ENCODE measurements at places on chromosomes 3 and 15.

GRCh38 chr3:47385007-47385406 is 4.2 kb downstream of the PTPN23 start:
- DNase-seq: no peak

DNA sequence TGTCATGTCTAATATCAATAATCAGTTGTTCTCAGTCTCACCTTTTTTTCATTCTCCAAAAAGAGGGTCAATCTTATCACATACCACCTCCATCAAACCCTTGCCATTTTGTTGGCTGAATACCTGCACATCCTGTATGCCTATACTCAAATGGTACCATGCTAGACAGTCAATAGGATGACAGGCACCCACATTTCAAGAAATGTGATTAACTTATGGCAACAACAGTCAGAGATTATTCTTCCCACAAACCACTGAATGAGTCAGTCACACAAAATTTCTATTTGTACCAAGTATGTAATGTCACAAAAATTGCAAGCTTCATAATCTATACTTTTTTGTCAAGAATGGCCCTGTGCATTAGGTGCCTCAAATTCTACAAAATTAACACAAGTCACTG is 5.1 kb upstream of the SLC27A2 start:
- DNase-seq: no peak

DNA sequence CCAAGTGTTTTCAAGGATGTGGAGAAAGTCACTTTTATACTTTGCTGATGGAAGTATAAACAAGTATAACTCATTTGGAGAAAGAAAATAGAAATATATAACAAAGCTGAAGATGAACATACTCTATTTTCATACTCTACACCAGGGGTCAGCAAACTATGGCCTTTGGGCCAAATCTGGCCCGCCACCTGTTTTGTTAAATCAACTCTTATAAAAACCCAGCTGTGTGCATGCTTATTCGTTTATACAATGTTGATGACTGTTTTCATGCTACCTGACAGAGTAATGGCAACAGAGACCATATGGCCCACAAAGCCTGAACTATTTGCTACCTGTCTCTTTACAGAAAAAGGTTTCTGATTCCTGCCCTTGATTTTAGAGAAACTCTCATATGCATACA is 124.0 kb downstream of the NR1D2 start:
- no peak for DNase-seq

GRCh38 chr3:58077596-58078285 is 69.5 kb downstream of the FLNB start:
- no peak for DNase-seq

DNA sequence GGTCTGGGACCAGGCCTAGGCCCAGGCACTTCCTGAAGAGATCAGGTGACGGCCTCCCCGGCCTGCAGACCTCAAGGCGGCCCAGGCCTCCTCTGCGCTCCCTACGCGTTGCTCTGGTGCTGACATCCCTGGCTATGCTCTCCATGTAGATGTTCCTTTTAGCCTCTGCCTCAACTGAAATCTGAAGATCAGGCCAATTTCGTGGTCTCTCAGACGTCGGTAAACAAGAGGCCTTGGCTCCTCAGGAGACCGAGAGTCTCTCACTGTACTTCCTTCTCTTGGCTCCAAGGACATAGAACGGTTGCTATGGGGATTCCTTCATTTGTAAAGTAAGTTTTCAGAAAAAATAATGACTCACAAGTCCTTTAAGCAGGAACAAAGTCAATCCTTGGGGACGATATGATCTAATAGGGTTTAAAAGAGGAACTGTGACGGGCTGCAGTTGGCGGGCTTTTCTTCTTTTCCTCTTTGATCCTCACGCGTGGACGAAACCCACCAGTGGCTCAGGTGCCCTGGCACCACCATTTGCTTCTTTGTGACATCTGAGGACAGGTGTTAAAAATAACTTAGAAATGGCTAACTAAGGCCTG is 55.6 kb upstream of the CGNL1 start:
- DNase-seq: no peak

- DNase-seq: no peak
Measured at GRCh38 chr3:188914552-188914951, 257.2 kb upstream of the TPRG1 start.

- DNase-seq: no peak
Measured at GRCh38 chr15:29050870-29051269, 165.1 kb downstream of the APBA2 start.

DNA sequence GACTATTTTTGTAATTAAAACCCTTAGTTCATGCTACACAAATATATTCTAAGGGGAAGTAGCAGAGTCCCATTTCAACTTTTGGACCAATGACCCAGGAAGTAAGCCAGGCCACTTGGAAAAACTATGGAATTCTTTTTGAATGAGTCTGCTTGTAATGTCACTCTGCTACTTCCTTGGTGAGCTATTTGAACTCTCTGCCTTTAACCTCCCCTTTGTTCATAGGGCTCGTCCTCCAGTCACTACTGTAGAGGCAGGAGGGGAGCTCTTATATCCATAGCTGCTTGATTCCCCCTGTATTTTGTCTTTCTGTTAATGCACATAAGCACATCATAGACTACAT is 119.6 kb downstream of the UACA start:
- no peak for DNase-seq

- no peak for DNase-seq
Measured at GRCh38 chr3:8914491-8914890, 48.8 kb downstream of the RAD18 start.

DNA sequence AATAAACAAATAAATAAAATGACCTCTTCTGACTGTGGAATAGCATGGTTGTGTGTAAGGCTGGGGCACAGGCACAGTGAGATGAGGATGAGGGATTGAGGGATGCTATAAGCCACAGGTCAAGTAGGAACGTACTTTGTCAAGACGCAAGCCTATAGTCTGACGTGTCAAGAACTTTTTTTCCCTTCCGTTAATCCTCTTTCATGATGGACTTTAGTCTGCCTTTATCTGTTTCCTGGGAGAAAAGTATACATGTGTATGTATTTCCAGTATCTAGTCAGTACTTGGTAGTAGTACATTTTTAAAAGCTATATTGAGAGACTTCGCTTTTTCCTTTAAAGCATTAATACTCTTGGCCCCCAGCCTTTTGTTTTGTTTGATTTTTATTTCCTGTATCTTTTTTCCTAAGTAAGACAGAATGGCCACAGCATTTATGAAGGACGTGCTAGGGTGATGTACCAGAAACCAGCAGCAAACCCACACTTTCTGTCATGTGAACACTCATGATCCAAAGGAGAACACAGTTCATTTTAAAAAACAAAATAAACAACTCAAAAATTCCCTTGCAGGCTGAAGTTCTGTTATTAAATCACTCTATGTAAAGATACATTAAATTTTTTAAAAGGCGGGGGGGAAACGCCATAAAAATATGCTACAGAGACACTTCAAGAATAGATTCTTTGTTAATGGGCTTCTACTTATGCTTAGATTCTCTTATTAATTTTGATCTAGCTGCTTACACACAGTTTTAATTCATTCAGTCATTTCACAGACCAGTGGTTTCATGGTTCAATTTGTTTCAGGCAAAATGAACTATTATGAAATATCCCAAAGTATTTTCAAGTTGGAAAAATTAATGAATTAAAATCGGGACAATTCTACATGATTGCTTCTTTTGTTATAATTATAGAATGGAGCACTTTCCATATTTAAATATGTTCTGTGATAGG is 114.7 kb downstream of the SNRK start:
- no peak for DNase-seq

DNA sequence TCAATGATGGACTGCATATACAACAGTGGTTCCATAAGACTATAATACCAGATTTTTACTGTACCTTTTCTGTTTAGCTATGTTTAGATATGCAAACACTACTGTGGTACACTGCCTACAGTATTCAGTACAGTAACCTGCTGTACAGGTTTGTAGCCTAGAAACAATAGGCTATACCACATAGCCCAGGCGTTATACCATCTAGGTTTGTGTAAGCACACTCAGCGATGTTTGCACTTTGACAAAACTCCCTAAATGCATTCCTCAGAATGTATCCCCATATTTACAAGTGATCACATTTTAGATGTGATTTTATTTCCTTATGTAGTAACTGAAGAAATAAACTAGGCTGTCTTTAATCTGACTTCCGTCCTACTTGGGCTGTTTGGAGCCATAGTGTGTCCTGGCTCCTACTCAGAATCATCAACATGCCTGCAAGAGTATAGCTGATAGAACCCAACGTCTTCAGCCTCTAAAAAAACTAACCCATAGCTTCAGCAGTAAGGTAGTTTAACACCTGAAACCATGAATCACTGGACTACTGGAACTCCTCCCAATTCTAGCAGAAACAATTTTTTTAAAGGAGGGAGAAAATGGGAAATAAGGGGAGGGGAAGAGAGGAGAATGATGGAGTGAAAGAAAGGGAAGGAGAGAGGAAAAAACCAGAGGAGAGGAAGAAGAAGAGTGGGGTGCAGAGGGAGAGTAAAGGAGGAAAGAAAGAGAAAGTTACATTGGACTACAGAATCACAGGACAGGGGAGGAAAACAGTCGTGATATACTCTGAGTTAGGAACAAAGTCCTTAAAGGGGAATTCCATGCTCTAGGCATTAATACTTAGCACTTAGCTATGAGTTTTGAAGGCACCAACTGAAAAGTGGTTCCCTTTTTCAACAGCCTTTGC is 67.7 kb upstream of the PLXND1 start:
- no peak for DNase-seq

- no peak for DNase-seq
Measured at GRCh38 chr3:62550439-62550838, 177.1 kb upstream of the FEZF2 start.

DNA sequence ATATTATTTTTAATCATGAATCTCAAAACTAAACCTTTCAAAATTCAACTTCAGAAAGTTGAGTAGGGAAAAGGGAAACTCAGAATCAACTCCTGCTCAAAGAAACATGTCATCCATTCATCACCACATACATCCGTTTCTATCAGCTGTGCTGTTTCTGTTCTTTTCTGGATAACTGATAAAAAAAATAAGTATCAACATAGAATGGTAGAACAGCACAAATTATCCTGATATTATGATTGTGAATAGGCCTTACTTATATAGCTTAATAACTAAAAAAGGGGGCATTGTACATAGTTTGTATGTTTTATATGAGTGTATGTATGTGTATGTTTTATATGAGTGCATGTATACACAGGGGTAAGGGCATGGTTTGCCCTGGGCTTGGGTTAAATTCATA is 3.1 kb downstream of the TM4SF1 start:
- DNase-seq: no peak

GRCh38 chr3:184345317-184346144 is 8.1 kb downstream of the FAM131A start:
- no peak for DNase-seq

GRCh38 chr15:73355612-73356265 is 13.0 kb downstream of the HCN4 start:
- no peak for DNase-seq

DNA sequence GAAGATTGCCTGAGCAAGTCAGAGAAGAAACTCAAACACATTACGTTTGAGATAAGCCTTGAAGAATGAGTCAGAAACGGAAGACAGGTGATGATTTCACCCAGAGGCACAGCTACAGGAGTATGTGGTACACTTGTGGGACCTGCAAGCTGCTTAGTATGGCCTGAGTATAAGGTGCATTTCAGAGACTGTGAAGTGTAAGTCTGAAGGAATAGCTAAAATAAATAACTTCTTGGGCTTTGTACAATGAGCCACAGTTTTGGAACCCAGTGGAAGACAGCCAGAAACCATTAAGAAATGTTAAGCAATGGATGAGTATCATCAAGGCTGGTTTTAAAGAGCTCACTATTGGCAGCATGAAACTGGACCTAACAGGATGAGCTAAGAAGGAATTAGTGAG is 826.2 kb downstream of the ROBO1 start:
- no peak for DNase-seq

DNA sequence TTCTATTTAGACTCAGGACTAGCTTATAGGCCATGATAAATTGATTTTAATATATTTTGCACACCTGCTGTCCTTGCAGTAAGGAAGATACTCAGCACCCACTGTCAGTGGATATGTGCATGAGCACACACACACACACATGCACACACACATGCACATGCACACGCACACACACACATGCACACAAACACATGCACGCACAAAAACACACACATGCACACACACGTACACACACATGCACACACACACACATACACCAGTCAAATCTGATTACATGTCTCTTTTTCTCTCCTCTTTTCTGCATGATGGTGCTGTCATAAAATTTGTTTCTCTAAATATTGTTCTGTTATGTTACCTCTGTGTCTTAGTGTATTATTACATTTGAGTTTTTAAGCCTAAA is 87.3 kb upstream of the OSTN start:
- DNase-seq: no peak

DNA sequence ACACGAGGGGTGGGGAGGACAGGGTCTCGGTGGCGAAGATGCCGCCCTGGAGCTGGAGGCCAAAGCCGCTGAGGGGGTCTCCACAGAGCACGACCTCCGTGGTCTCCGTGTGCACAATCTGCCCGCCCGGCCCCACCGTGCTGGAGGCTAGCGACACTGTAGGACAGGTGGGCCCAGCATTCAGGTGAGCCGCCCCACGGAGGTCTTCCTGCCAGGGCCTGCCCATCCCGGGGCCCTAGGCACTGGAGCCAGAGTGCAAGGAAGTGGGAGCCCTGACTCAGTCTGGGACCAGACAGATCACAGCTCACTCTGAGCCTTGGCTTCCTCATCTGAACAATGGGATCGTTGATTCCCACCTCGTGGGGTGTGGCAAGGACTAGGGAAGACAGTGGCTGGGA is 25.8 kb downstream of the GRIP2 start:
- DNase-seq: no peak

GRCh38 chr3:29026959-29027358 is 253.9 kb upstream of the RBMS3 start:
- no peak for DNase-seq

DNA sequence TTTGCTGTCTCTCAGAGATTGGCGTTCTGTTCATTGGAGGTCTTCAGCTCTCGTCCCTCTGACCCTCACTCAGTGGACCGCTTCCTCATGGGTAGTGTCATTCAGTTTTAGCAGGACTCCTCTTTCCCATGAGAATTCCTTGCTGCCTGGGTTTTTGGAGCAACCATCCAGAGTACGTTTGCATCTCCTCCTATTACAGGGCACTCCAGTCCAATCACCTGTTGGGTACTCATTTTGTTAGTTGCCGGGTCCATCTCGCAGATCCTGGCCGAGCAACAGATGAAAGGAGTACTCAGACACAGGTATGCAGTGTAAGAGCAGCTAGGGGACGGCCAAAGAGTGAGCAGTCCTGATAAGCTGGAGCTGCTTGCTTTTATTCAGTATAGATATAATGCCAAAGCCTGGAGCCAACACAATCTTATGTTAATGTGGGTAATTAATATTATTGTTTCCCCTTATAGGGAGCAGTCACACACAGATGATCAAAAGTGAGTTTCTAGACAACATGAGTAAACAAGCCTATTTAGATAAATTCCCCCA is 49.6 kb downstream of the ISG20 start:
- DNase-seq: no peak

DNA sequence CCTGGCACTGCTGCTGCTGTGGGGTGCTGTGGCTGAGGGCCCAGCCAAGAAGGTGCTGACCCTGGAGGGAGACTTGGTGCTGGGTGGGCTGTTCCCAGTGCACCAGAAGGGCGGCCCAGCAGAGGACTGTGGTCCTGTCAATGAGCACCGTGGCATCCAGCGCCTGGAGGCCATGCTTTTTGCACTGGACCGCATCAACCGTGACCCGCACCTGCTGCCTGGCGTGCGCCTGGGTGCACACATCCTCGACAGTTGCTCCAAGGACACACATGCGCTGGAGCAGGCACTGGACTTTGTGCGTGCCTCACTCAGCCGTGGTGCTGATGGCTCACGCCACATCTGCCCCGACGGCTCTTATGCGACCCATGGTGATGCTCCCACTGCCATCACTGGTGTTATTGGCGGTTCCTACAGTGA is 2.1 kb downstream of the GRM2 start:
- peak; percentile 13 for DNase-seq

- DNase-seq: no peak
Measured at GRCh38 chr3:47469616-47470015, 6.1 kb downstream of the SCAP start.

Measured in activated CD8-positive, alpha-beta memory T cell treated with anti-CD3 and anti-CD28 coated beads, Interleukin-2, amount 50 U/mL, for 4 hours (primary cell).